ENCODE measurements at places on chromosomes 4 and X.

- DNase-seq, result no peak
Observed at GRCh38 chr4:141654098-141654497, 17.7 kb downstream of the IL15 start.

DNA sequence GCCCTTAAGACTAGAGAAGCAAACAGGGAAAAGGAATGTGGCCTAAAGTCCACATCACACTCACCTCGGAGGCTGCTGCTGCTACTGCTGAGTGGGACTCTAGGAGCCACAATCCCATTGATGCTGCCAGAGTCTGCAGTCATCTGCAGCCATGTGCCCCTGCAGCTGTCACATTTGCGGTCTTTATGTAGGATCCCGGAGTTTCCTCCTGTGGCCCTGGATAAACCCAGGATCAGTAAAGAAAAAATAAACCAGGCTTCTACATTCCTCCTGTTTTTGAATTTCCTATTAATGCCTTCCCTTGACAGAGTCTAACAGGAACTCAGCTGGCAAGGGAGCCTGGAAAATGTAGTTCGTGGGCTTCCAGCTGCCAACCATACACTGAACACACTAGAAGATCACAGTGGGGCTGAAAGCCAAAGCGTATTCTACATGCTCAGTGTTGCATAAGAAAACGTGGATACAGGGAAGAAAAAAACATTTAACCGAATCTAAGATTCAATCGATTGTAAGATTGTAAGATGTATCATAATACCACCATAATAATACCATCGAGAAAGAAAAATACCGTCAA, 10.3 kb upstream of the PHEX start:
- no peak for DNase-seq

- peak; percentile 10 for DNase-seq
Observed at GRCh38 chrX:48676893-48677270, 6.7 kb upstream of the WAS start.

- DNase-seq, result no peak
Observed at GRCh38 chrX:129731228-129731627, 7.6 kb upstream of the XPNPEP2 start.

- DNase-seq, result no peak
Observed at GRCh38 chrX:24080704-24081103, 25.9 kb downstream of the EIF2S3 start.
